ENCODE measurements at places on chromosomes 12 and 14. TPM values are rescaled to one million over a fixed set of nuclear protein-coding genes. Genes with fewer than 3 reads are reported as not detected.

GRCh38 chr12:121810833-121811433 lies 7.1 kb downstream of the SETD1B start:
- peaks cover 84% of the 10 kb centered on the region for H3K36me3 ChIP-seq
- peaks cover 61% of the 10 kb centered on the region for H3K4me1 ChIP-seq
- no peaks in the 10 kb centered on the region for H3K27me3 ChIP-seq
- peak overlapping the region; percentile 66 for H3K4me3 ChIP-seq
- no peak overlapping the region for H3K27ac ChIP-seq

- no peak for DNase-seq
- no peaks in the 10 kb centered on the region for H3K4me1 ChIP-seq
- no peak overlapping the region for H3K27ac ChIP-seq
Measured at GRCh38 chr12:50981319-50982239, 29.2 kb downstream of the HIGD1C start.

Gene ERGIC2
- total RNA-seq = 47.5 TPM

DNA sequence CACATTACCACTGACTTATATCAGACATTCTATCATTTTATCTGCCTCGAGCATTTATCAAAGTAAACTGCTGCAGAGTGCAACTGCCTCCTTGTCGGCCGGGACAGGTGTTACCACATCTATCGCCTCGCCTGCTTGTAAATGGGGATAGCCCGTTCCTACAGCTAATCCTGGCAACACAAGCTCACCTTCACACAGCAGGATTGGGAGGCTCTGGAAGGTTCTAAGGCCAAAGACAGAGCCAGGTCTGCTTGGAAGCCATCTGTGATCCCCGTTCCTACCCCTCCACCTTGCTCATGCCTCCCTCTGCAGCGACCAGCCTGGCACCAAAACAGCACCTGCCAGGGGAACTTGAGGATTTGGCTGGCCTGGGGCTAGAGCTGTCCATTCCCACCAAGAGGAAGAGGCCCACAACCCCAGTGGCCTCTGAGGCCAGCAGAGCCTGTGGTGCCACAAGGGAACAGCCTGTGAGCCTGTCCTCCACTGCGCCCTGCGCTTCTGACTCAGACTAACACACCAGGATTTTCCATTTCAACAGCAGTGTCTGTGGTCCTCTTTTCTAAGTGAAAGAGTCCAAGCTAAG lies 114.8 kb upstream of the DIO3 start:
- H3K27me3 ChIP-seq = peaks cover 8% of the 10 kb centered on the region
- no peak overlapping the region for H3K27ac ChIP-seq

Gene RERG
- 57.0 TPM for total RNA-seq

GRCh38 chr14:65926504-65926903 lies 514.0 kb downstream of the FUT8 start:
- H3K27ac ChIP-seq = peak overlapping the region; percentile 44
- H3K4me3 ChIP-seq = no peak overlapping the region
- no peaks in the 10 kb centered on the region for H3K27me3 ChIP-seq
- no peaks in the 10 kb centered on the region for H3K36me3 ChIP-seq

DNA sequence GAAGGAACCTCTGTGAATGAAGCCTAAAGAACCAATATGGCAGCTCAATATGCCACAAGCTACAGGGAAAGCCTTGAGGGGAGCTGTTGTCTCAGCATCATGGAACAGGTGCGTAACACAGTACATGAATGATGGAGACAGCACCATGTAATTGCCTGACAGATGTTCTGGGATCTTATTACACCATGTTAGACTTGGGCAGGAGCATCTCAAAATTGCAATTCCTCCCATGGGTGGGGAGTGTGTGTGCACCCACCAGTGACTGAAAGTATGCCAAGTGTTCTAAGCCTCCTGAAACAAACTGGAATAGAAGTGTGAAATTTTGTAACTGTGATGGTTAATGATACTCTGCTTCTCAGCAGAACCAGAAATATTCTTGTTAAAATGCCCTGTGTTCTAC lies 151.0 kb upstream of the SRRM4 start:
- H3K4me3 ChIP-seq = no peak overlapping the region
- no peak overlapping the region for H3K27ac ChIP-seq
- DNase-seq = no peak
- H3K27me3 ChIP-seq = no peaks in the 10 kb centered on the region
- no peaks in the 10 kb centered on the region for H3K4me1 ChIP-seq

DNA sequence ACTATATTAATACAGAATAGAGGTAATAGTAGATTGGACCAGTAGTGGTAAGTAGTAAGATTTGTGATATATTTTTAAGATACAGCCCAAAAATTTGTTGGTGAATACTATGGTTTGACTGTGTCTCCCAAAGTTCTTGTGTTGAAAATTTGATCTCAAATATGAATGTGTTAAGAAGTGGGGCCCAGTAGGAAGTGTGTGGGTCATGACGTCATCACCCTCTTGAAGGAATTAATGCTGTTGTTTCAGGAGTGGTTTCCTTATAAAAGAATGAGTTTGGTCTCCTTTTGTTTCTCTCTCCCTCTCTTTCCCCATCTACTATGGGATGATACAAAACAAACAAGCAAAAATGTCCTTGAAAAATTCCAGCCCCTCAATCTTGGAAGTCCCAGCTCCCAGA lies 16.3 kb downstream of the LUM start:
- H3K27me3 ChIP-seq = no peaks in the 10 kb centered on the region
- no peaks in the 10 kb centered on the region for H3K36me3 ChIP-seq
- DNase-seq = no peak

GRCh38 chr12:116529048-116529447 lies 30.1 kb upstream of the MAP1LC3B2 start:
- no peaks in the 10 kb centered on the region for H3K36me3 ChIP-seq
- H3K4me1 ChIP-seq = peaks cover 13% of the 10 kb centered on the region
- DNase-seq = no peak
- H3K4me3 ChIP-seq = no peak overlapping the region
- no peak overlapping the region for H3K27ac ChIP-seq

Gene AP1G2
- total RNA-seq = 181 TPM

Gene KERA
- total RNA-seq = not detected

- H3K4me3 ChIP-seq = no peak overlapping the region
- H3K27me3 ChIP-seq = no peaks in the 10 kb centered on the region
- no peaks in the 10 kb centered on the region for H3K36me3 ChIP-seq
- no peak overlapping the region for H3K27ac ChIP-seq
Measured at GRCh38 chr14:60266021-60266937, 17.3 kb downstream of the PPM1A start.

GRCh38 chr12:10406725-10407124 lies 2.8 kb downstream of the KLRC4 start:
- H3K4me3 ChIP-seq = no peak overlapping the region
- H3K4me1 ChIP-seq = no peaks in the 10 kb centered on the region
- no peaks in the 10 kb centered on the region for H3K36me3 ChIP-seq
- H3K27ac ChIP-seq = no peak overlapping the region
- DNase-seq = no peak
- no peaks in the 10 kb centered on the region for H3K27me3 ChIP-seq

GRCh38 chr12:47207829-47208248 lies 128.1 kb upstream of the AMIGO2 start:
- DNase-seq = no peak
- H3K27me3 ChIP-seq = no peaks in the 10 kb centered on the region
- peak overlapping the region; percentile 83 for H3K27ac ChIP-seq
- no peaks in the 10 kb centered on the region for H3K36me3 ChIP-seq
- no peak overlapping the region for H3K4me3 ChIP-seq
- peaks cover 20% of the 10 kb centered on the region for H3K4me1 ChIP-seq

Gene LMNTD1
- not detected for total RNA-seq

Gene LRRK2
- total RNA-seq = 93.0 TPM

- H3K4me3 ChIP-seq = no peak overlapping the region
- no peak overlapping the region for H3K27ac ChIP-seq
- no peaks in the 10 kb centered on the region for H3K4me1 ChIP-seq
- no peak for DNase-seq
- H3K27me3 ChIP-seq = no peaks in the 10 kb centered on the region
- H3K36me3 ChIP-seq = no peaks in the 10 kb centered on the region
Measured at GRCh38 chr14:22341049-22341448, 248.0 kb downstream of the DAD1 start.

Gene OR11H6
- not detected for total RNA-seq

DNA sequence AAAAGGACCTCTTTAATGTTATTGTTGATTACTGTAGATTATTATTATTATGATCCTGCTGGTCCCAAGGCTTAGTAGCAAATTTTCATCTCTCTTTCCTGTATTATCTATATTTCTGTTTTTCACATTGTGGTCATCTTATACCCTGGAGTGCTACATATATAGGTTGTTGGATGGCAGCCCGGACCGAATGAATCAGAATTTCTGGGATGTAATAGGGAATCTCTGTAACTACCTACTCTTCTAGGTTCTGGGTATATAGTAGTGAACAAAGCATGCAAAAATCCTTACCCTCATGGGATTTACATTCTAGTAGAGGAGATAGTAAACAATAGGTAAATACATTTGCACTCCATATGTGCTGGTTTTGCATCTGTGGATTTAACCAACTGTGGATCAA lies 31.4 kb downstream of the NUBPL start:
- H3K27me3 ChIP-seq = no peaks in the 10 kb centered on the region
- peaks cover 18% of the 10 kb centered on the region for H3K4me1 ChIP-seq
- H3K4me3 ChIP-seq = no peak overlapping the region
- no peak for DNase-seq
- H3K27ac ChIP-seq = no peak overlapping the region

DNA sequence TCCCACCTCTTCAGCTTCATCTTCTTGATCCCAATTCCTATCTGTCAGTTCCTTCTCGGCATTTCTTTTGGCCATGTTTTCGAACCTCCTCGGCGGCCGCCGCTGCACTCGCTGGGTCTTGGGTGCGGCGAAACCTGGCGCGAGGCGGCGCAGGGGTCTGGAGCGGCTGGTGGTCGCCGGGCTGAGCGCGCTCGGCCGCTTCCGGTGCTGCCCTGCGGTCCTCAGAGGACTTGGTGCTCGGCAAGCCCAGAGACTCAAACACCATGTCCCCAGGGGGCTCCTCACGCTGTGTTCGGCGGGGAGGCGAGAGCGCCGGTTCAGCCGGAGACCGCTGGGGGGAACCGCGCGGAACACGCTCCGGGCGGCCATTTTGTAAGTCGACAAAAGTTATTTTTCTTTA lies 51.8 kb downstream of the PPP1R36 start:
- H3K36me3 ChIP-seq = no peaks in the 10 kb centered on the region
- H3K4me1 ChIP-seq = no peaks in the 10 kb centered on the region
- H3K27me3 ChIP-seq = no peaks in the 10 kb centered on the region
- H3K27ac ChIP-seq = no peak overlapping the region
- no peak overlapping the region for H3K4me3 ChIP-seq

DNA sequence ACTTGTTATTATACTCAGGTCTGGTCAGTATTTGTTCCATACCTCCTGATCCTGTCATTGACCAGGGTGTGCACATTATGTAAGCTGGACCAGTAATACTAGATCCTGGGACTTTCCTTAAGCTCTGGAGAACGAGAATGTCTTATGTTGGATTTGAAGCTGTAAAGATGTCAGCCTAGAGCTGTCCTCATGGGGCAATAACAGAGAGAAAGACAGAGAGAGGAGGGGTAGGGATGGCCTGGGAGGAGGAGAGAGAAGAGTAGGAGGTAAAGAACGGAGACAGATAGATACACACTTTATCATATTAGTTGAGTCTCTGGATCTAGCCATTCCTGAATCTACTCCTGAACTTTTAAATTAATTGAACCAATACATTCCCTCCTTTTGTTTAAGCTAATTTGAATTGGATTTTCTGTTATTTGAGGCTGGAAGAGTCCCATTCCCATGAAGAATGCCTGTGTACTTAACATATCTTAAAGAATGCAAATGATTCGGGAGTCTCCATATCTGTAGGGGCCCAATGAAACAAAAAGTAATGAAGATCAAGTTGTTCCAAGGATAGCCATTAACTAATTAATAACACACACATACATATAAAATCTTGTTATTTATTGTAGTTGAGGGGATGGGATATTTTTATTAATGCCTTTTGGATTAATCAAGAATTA lies 55.9 kb downstream of the PLEKHA5 start:
- no peak for DNase-seq
- no peaks in the 10 kb centered on the region for H3K27me3 ChIP-seq
- H3K36me3 ChIP-seq = no peaks in the 10 kb centered on the region
- no peak overlapping the region for H3K27ac ChIP-seq

DNA sequence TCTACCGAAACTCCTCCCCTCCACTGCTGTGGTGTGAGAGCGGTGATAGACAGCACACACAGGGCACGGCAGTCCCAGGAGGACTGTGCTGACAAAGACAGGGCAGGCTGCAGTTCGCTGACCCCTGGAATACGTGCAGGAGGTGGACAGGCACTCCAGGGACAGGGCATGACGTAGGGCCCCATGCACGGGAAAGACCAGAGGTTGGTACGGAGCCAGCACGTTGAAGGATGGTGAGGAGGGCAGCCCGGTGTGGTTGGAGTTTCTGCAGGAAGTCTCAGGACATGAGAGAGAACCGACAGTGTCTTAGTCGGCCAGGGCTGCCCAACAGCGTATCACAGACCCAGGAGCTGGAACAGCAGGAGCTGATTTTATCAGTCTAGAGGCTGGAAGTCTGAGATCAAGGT lies 254.2 kb upstream of the FKBP4 start:
- peaks cover 4% of the 10 kb centered on the region for H3K4me1 ChIP-seq
- H3K36me3 ChIP-seq = no peaks in the 10 kb centered on the region
- no peaks in the 10 kb centered on the region for H3K27me3 ChIP-seq
- peak overlapping the region; percentile 61 for H3K27ac ChIP-seq
- peak; percentile 83 for DNase-seq

DNA sequence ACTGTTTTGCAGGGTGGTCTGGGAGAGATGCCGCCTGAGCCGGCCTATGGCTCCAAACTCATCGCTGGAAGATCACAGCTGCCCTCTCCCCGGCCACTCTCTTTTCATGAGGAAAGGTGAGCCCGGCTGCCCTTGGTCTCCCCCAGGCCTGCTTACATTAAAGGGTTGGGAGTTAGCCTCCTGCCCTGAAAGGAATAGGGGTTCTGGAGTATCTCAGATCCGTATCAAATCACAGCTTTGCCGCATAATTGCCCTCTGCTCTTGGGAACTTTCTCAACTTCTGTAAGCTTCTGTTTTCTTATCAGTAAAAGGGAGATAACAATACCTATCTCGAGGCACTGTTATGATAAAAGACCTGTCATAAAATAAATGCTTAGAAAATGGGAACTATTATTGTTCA lies 17.6 kb downstream of the PHLDA1 start:
- H3K4me3 ChIP-seq = no peak overlapping the region
- DNase-seq = no peak
- H3K27me3 ChIP-seq = no peaks in the 10 kb centered on the region
- no peaks in the 10 kb centered on the region for H3K36me3 ChIP-seq
- H3K27ac ChIP-seq = no peak overlapping the region

- no peaks in the 10 kb centered on the region for H3K36me3 ChIP-seq
- H3K4me1 ChIP-seq = no peaks in the 10 kb centered on the region
- H3K27me3 ChIP-seq = no peaks in the 10 kb centered on the region
- H3K27ac ChIP-seq = no peak overlapping the region
- H3K4me3 ChIP-seq = no peak overlapping the region
Measured at GRCh38 chr14:87676814-87677437, 316.1 kb downstream of the GALC start.

Gene ADGRD1
- total RNA-seq = 5.6 TPM

- no peak overlapping the region for H3K27ac ChIP-seq
- peaks cover 21% of the 10 kb centered on the region for H3K36me3 ChIP-seq
- peaks cover 55% of the 10 kb centered on the region for H3K4me1 ChIP-seq
- peak overlapping the region; percentile 47 for H3K4me3 ChIP-seq
- peak; percentile 91 for DNase-seq
Measured at GRCh38 chr12:132560614-132561426, 49.6 kb downstream of the LRCOL1 start.
